ENCODE measurements at places on chromosomes 5 and 9.

- no peak for DNase-seq
Observed at GRCh38 chr5:50623666-50624065, 42.8 kb upstream of the PARP8 start.

GRCh38 chr5:116939641-116940040 lies 365.0 kb upstream of the SEMA6A start:
- no peak for DNase-seq

GRCh38 chr5:61332358-61332749 lies 296 bp downstream of the ZSWIM6 start:
- no peak for DNase-seq

DNA sequence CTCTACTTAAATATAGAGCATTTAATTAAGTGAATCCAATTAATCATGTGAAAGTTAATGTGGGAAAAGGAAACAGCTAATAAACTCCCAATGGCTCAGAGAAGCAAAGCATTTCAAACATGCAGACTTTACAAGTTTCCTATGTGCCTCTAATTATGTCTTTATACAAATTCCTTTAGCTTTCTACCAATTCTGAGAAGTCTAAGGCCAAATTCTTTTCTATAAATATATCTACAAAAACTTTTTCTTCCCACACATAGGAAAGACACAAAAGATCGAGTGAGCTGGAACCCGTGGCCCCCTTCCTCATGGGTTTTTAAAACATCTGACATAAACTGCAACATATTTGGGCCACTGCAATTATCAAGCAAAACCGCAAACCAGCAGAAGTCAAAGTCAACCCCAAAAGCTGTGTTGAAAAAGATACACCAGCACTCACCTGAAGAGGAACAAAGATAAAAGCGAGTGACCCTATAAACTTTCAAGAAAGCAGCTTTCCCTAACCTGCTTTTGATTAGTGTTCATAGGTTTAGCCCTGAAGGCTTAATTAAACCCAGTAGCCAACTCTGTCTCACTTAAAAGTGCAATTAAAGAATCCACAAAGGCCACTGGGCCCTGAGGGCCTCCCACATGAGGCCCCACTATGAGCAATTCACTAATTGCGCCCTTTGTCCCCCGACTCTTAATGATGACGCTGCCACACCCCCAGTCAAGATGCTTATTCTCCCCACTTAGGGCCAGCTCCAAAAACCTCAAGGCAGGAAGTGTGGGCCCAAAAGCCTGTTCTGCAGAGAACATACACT lies 12.1 kb downstream of the SEMA5A start:
- no peak for DNase-seq

DNA sequence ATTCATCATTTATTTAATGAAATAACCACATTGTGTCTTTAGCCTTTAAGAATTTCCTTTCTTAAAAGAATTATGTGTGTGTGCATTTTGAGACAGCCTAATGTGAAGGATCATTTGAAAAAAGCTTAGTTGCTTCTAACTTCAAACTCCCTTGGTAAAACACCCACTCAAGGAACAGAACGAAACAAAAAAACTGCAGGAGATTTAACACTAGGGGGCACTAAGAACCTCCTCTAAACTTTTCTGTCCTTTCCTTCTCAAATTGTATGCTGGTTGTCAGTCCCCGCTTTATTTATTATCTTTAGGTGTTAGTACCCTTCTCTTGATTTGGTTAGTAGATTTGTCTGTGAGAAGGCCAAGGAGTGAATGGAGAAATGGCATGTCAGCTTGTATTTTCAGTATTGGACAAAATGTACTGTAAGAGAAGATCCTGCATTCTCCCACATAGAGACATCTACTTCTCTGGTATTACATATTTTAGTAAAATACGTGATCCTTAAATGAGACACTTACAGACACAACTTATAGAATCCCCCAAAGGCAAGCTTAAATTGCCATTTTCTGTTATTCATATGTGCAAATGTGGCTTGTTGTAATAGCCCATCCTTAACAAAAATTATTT lies 229.7 kb downstream of the MRPS30 start:
- no peak for DNase-seq

DNA sequence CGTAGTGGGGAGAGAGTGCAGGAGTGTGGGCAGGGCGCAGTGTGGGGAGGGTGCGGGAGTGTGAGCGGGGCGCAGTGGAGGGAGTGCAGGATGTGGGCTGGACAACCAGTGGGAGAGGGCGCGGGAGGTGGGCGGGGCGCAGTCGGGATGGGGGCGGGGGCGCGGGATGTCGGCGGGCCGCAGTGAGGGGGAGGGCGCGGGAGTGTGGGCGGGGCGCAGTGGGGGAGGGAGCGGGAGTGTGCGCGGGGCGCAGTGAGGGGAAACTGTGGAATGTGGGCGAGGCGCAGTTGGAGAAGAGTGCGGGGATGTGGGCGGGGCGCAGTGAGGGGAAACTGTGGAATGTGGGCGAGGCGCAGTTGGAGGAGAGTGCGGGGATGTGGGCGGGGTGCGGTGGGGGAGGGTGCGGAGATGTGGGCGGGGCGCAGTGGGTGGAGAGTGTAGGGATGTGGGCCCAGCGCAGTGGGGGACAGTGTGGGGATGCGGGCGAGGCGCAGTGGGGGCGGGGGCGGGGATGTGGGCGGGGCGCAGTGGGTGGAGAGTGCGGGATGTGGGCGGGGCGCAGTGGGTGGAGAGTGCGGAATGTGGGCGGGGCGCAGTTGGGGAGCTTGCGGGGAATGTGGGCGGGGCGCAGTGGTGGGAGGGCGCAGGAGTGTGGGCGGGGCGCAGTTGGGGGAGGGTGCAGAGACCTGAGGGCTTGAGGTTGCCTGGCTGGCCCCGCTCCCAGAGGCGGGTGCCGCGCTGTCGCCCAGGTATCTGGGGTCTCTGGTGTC lies at the start of gene NXNL2:
NXNL2 (plus strand) TSS at position 723 of the 770 bp plus-strand sequence. CDS start 257 bp downstream, outside the sequence.
- DNase-seq = no peak

DNA sequence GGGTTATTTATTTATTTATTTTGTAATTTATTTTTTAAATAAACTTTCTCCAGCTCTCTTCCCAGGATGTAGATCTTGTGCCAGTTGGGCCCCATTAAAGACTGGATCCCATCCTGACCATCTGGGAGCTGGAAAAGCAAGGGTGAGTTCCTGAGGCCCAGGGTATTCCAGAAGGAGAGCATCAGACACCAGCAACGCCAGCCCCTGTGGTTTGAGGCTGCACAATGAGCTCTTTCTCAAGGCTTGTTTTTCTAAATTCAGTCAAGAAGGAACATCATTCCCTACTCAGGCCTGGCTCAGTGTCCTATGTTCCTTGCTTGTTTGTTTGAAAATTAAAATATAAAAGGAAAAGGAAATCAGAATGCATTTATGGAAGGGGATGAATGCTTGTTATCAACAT lies 313.3 kb downstream of the EBF1 start:
- no peak for DNase-seq

- no peak for DNase-seq
Observed at GRCh38 chr5:43390471-43390870, 21.7 kb downstream of the CCL28 start.

- no peak for DNase-seq
Observed at GRCh38 chr9:136204145-136204805, 653 bp downstream of the LHX3 start.

DNA sequence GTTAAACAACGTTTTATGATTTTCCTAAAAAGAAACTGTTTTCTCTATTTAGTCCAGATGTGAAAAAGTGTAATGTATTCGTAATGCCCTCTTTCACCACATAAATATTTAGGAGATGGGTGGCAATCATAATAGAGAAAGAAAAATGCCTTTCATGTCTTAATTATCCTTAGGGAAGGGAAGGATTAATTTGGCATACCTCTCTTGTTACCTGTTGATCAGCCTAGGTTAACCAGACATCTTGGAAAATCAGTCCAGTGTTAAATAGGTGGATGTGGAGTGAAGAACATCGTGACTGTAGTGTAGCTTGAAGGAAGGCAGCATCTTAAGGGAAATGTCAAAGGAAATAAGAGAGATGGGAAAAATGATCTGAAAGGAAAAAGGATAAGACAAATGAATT lies 76.2 kb downstream of the NNT start:
- DNase-seq = no peak

- DNase-seq = no peak
Observed at GRCh38 chr9:89951675-89952074, 346.9 kb downstream of the GADD45G start.

DNA sequence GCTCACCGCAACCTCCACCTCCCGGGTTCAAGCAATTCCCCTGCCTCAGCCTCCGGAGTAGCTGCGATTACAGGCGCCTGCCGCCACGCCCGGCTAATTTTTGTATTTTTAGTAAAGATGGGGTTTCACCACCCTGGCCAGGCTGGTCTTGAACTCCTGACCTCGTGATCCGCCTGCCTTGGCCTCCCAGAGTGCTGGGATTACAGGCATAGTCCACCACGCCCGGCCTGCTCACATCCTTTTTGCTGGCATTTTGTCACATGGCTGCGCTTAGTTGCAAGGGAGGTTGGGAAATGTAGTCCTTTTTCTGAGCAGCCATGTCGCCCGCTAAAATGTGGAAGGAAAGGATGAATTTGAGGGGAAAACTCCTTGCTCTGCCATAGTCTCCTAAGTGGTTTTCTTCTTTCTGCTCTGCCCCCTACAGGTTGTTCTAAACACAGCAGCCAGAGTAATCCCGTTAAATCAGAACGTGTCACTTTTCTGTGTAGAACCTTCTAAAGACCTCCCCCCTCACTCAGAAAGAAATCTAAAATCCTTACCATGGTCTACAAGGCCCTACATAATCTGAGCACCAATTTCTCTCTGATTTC lies 57.8 kb upstream of the HSPA9 start:
- peak; percentile 17 for DNase-seq

- DNase-seq = no peak
Observed at GRCh38 chr5:17912794-17913193, 278.5 kb downstream of the TAF11L14 start.

DNA sequence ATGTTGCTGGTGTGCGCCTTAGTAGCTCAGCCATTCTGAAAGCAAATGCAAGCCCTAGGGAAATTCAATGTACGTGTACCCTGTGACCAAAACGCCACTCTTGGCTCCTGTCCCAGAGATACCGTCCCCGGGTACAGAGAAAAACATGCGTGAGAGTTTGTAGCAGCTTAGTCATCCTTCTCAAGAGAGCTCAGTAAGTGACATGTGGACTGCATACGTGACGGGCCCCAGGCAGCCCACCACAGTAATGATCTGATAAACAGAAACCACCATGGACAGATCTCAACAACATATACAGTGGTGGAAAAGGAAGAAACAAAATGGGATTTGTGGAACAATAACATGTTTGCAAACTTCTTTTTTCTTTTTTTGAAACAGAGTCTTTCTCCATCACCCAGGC lies 45.1 kb downstream of the S1PR3 start:
- no peak for DNase-seq

- peak; percentile 75 for DNase-seq
Observed at GRCh38 chr9:89477811-89478630, 19.9 kb downstream of the SEMA4D start.

DNA sequence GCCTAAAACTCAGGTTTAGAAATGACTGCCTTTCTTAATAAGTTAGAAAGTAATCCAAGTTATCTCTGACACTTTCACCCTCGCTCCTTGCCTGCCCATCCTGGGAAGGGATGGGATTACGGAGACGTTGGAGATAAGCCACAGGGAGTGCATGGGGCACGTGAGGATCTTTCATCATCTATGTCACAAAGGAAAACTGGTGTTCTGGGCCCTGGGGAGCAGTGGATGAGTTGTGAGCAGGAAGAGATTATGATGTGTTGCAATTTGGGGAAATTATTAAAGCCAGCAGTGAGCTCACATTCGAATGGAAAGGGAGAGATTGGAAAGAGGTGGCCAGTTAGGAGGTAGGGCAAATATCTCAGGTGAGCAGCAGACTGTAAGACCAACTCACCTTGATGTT lies 12.8 kb downstream of the AFAP1L1 start:
- DNase-seq = no peak

- DNase-seq = no peak
Observed at GRCh38 chr9:92558612-92559374, 23.0 kb upstream of the ECM2 start.

GRCh38 chr9:35470340-35470739 lies 19.6 kb upstream of the RUSC2 start:
- DNase-seq = no peak

DNA sequence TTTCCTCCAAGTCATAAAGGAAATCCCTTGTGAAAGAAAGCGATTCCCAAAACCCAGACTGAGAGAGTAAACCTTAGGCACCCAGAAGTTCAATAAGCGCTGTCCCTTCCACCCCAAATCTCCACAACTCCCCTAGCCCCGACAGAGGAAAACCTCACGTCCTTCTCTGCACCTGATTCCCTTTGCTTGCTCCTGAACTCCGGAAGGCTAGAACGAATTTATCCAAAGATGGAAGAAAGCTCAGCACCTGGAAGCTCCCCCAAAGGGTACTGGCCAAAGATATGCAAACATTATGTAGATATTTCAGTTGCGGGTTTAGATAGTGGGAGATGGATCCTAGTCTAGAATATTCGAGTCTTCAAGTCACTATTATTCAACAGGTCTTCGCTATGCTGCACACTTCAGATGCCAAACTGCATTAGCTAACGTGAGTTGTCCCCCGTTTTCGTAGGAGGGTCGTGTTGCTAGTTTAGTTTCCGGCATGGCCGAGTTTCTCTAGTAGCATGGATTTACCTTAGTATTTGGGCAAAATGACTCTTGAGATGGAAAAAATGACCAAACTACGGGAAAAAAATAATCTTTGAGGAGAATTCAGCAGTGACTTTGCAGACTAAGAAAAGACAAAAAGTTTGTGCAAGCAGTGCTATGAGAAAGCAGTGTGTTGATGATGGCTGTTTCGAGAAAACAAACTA lies 27.7 kb downstream of the NR2F1 start:
- DNase-seq = no peak

- DNase-seq = no peak
Observed at GRCh38 chr9:120393386-120394057, 186.4 kb downstream of the CDK5RAP2 start.

DNA sequence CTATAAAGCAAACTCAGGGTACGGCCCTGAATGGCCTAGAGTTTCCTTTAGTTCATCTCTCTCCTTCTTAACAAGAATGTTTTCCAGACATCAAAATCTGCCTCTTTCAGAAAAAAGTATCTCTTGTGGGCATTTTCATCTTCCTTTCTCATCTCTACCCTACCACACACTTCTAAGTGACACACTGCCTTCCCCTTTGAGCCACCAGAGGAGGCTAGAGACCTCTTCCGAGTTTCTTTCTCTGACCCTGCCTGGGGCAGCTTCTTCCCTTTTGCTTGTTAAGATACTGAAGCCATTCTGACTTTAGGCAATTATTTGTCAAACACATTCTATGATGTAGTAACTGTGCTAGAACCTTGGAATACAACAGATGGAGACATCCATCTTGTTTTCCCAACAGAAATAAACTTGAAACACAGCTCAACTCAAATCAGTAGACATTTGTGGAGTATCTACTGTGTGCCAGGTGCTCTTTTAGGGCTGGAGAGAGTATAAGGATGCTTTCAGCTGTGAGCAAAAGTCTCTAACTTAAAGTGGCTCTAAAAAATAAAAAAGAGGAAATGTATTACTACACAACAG lies 8.6 kb upstream of the SV2C start:
- DNase-seq = peak; percentile 7

DNA sequence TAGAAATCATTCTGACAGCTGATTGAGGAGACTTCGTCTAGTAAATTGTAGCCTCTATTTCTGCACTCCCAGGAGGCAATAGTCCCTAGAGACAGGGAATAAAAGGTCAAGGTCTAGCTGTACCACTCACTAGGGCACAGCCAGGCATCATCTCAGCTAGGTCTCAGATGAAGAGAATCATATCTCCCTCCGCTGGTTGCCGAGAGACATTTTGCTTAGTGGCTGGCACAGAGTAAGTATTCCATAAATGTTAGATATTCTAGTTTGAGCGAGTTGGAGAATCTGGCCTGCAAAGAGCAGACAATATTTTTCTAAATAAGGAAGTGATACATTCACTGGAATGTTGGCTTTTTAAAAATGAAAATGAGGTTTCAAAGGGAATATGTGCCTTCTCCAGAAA lies 180.4 kb upstream of the ACTBL2 start:
- no peak for DNase-seq
